ENCODE measurements at places on chromosomes 12 and 14. TPM values are rescaled to one million over a fixed set of nuclear protein-coding genes. Genes with fewer than 3 reads are reported as not detected.

- DNase-seq: no peak
Measured at GRCh38 chr12:8664228-8664913, 1.7 kb upstream of the MFAP5 start.

- no peak for DNase-seq
Measured at GRCh38 chr12:41946106-41946505, 198.6 kb downstream of the GXYLT1 start.

DNA sequence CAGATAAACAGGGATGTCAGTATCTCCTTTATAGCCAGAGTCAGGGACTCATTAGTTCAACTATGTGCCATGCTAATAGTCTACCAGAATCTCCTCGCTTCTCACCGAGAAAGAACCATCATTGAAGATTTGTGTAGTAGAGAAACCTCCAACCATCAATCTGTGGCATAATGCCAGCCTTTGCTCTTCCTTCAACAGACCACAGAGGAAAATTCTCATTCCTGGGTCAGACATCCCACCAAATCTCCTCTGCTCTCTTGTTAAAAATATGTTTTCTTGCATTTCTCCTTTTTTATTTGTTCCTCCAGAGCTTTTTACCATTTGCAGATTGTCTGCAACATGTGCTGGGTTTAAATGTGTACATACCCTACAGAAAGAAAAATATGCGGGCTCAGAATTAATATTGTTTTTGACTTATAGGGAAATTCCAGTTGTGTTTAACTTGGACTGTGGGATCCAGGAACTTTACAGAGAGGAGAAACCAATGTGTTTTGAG lies 64.9 kb downstream of the LLPH start:
- no peak for DNase-seq

- DNase-seq: no peak
Measured at GRCh38 chr12:69073035-69073434, 140.1 kb upstream of the CPM start.

GRCh38 chr12:113980537-113981337 lies 14.6 kb upstream of the RBM19 start:
- DNase-seq: peak; percentile 50

- DNase-seq: no peak
Measured at GRCh38 chr14:94101748-94102147, 8.8 kb upstream of the IFI27 start.

DNA sequence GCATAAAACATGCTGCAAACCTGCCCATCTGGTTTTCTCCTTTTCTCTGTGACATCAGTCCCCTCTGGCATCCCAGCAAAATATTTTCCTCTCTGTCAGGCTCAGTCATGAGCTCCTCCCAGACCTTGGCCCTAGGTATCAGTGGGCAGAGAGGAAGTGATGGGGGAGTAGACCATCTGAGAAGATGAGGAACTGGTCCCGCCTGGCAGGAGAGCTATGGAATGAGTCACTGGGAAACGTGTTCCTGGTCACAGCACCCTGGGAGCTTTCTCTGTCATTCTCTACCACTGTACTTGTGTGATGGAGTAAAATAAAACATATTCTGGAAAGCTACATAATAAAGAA lies 5.0 kb upstream of the SRSF9 start:
- no peak for DNase-seq

GRCh38 chr14:57831981-57832380 lies 33.9 kb downstream of the SLC35F4 start:
- DNase-seq: peak; percentile 42

- no peak for DNase-seq
Measured at GRCh38 chr12:23684121-23684520, 265.3 kb downstream of the SOX5 start.

The BDKRB2 gene
- 0.18 TPM for total RNA-seq

The FAM90A1 gene
- 0.39 TPM for total RNA-seq

The DNAI7 gene
- not detected for total RNA-seq

The MANSC1 gene
- total RNA-seq: 10.6 TPM

The AKAP5 gene
- 2.8 TPM for total RNA-seq

The BIN2 gene
- 0.20 TPM for total RNA-seq

The PROX2 gene
- total RNA-seq: 0.04 TPM
